ENCODE measurements at places on chromosomes 5 and 9.

- DNase-seq: no peak
Measured at GRCh38 chr5:84478603-84479002, 93.9 kb upstream of the EDIL3 start.

GRCh38 chr5:154690488-154690887 lies 64.7 kb upstream of the LARP1 start:
- no peak for DNase-seq

DNA sequence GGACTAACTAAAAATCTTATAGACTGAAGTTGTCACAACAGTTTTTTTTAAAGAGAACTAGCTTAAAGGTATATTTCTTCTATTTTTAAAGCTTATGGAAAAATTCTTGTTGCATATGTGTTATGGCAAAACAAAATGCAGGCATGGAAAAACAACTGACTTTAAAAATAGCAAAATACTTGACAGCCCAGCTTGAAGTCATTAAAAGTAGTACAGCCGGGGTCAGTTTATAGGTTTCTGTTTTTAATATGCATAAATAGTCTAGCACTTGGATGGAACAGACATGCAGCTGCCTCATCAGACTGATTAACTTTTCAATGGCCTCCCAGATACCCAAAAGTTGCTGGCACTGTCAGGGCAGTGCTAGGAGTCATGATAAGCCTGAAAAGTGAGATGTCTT lies 22.3 kb upstream of the ARL15 start:
- DNase-seq: no peak

DNA sequence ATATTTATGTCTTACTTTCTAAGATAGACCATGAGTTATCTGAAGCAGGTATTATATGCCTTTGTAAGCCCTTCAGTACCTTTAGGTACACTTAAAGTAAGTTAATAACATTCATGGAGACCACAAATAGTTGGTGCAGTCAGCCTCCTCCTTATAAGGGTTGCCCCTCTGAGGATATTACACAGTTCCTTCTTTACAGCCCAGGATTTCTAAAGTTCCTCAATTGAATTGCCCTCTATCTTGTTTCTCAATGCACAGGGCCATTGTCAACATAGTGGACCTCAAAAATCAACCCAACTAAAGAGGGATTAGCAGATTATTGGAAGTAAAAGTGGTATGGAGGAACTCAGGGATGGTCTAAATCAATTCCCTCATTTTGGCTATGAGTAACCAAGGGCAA lies 50.3 kb downstream of the HMHB1 start:
- no peak for DNase-seq

GRCh38 chr5:144582066-144582465 lies 411.4 kb downstream of the KCTD16 start:
- DNase-seq: no peak

DNA sequence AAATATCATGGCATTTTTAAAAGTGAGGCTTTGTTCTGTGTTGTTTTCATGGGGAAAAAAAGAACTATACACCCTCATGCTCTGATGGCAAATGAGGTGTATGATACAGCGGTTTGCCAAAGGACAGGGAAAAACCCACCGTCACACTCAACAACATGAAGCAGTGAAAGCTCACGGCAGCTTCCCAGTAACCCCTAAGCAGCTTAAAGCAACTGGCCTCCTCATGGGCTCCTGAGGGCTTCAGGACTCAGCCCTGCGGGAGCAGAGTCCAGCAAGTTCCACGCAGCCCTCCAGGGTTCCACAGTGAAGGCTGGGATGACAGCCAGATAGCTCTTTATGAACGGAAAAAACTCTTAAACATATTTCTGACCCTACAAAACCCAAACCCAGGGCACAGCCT lies 12.9 kb downstream of the BARHL1 start:
- no peak for DNase-seq

DNA sequence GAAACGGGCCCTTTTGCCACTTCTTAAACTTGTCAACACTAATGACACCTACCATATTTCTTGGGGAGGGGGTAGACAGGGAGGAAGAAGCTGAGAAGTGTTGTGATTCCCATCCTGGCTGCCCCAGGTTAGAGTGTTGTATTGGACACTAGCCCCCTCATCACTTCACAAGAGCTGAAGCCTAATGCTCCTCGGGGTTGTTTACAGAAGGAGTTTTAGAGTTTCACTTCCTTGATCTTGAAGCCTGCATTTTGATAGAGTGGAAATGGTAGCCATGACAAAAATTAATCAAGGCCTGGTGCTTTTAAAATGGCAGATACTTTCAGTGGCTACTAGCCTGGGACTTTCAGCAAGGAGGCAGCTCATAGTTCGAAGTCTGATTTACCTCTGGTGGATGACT lies 11.0 kb upstream of the FAM120AOS start:
- DNase-seq: no peak

DNA sequence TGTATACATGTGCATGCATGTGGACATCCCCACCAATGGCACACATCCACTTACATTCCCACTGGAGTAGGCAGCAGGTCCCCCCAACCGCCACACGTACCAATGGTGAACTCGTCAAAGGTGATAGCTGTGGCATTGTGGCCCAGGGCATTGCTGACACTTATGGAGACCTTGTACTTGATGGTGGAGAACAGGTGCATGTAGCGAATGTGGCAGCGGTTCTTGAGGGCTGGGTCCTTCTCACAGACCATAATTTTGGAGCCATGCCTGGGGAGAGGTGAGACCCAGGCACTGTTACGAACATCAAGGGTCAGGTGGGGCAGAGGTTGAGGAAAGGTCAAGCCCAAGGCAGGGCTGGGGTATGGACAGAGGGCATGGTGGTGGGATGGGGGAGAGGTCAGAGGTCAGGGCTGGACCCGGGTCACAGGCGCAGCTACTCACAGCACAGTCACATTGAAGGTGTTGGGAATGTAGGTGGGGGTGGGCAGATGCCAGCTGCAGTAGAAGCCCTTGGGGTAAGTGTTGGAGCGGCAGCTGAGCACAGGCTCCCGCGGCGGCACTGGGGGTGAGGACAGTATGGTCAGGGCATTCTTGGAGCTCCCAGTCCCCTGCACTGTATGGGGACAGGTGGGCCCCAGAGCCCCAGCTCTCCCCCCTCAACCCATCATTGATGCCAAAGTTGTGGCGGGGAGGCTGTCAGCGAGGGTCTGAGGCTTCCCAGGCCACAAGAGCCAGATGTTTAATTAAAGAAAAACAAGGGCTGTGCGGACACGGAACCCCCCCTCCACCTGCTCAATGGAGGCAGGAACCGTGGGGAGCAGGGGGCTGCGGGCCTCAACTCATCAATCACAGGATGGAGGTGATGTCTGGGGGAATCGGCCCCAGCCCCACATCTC lies 31.9 kb downstream of the CNTFR start:
- no peak for DNase-seq

- DNase-seq: no peak
Measured at GRCh38 chr9:68476847-68477246, 63.8 kb downstream of the TMEM252 start.

DNA sequence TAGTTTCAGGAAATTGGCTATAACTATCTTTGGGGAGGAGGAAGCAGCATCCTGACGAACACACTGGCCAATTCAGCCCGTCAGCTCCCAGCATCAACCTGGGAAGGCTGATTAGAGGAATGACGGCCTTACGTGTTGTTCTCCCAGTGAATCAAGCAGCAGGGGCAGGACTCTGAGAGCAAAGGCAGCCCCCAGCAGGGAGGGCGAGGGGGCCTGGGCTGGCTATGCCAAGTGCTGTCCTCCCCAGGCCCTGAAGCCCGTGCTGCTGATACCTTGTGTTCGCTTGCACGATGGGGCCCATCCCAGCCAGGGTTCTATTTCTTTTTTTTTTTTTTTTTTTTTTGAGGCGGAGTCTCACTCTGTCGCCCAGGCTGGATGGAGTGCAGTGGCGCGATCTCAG lies 254.1 kb downstream of the FSTL4 start:
- DNase-seq: no peak

DNA sequence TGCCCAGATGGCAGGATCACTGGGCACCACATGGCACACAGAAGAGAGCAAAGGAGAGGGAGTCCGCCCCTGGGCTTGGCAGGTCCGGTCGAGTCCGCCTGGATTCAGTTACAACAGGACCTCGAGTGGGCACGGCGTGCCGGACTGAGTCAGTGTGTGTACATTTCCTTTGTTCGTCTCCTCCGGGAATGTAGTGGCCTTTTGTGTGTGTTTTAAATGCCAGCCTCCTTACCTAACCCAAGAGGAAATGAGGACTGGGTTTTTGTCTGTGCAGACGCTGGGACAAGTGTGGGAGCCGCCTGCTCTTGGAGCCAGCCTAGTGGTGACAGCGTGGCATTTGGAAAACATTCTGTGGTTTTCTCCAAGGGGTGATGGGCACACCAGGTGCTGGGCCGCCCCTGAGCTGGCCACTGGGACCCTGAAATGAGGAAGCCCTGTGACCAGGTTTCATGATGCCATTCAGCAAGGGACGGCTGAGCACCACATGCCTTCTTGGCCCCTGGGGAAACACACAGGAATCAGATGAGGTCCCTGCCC lies 9.6 kb downstream of the NEK6 start:
- DNase-seq: no peak

DNA sequence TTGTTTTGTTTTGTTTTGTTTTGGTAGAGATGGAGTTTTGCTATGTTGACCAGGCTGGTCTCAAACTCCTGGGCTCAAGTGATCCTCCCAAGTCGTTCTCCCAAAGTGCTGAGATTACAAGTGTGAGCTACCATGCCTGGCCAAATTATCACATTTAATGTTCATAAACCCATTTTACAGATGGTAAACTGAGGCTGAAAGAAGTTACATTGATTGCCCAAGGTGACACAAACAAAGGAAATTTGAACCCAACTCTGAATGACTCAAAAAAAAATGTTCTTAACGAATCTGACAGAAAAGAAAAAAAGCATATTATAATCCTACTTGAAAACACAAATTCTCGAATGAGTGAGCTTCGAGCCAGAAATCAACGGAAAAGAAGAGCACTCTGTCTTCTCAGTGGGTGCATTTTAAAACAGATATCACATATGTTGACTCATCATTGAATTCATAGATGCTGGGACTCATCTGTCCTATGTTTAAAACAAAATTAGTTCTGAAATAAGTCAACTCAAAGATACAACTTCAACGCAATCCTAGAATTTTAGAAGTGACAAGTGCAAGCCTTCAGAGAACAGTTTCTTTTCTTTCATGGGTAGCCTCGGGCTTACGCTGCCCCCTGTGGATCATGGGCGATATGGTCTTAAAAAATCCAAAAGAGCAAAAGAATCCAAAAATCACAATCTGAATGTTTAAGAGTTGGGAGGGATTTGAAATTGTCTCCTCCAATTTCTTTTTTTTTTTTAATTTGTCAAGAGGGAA lies 28.4 kb downstream of the TIMD4 start:
- DNase-seq: no peak

DNA sequence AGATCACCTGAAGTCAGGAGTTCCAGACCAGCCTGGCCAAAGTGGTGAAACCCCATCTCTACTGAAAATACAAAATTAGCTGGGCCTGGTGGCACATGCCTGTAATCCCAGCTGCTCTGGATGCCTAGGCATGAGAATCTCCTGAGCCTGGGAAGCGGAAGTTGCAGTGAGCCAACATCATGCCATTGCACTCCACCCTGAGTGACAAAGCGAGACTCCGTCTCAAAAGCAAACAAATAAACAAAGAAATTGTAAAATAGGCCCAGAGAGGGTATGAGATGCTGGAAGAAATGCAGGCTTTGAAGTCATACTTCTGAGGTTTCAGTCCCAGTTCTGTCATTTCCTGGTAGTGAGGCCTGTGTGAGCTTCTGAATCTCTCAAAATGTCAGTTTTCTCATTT lies 5.3 kb upstream of the ARHGEF37 start:
- DNase-seq: no peak

DNA sequence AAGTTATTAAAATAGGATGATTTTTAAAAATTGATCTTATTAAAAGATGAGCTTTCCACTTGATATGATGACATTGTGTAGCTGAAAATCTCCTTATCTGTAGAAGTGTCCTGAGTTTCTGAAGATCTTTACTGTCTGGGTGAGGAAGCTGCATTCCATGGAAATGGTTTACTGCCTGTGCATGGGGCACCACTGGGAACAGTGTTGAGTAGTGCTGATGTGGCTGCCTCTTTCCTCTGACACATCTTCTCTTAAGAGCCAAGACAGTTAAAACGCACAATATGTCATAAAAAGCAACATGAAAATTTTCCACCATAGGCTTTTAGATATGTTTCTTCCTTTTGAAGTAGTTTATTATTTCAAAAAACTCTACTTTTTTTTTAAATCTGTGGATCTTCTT lies 24.6 kb downstream of the SECISBP2 start:
- no peak for DNase-seq

DNA sequence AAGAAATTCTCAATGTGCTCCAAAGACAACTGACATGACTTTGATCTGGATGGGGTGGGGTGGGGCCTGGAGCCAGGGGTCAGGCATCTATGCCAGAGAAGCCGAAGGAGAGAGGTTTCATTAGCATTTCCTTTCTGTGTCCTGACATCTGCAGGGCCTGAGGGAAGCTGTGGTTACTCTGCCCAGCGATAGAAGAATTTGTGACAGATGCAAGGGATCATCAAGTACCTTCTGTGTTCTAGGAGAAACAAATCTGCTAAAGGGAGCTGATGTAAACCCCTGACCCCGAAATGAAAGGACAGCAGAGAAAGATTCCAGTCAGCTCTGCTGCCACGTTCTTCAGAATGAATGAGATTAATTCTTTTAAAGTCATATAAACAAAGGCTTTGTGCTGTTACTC lies 335.7 kb downstream of the PRELID2 start:
- no peak for DNase-seq

GRCh38 chr9:16001856-16002255 lies 449.0 kb downstream of the CCDC171 start:
- DNase-seq: no peak

DNA sequence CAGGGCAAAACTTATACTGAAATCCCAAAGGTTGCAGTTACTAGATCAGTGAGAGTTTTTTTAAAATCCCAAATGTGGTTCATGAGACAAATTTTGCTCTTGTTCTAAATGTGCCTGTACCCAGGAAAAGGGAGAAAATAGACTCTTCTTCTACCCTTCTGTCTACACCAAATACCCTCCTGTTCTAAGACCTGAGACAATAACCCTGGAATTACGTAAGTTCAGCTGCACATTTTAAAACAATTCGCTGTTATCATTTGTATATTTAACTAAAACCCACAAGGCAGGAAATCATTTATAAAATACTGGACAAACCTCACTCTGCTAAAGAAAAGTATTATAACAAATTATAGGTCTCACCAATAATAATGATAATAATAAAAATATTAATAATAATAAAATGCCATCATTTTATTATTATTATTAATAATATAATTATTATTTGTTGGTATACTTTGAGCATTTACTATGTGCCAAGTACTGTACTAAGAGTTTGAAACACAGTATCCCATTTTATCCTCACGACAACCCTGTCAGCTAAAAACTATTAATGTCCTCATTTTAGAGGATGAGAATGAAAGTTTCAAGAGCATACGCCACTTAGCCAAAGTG lies 49.8 kb upstream of the AFAP1L1 start:
- no peak for DNase-seq

Data from esophagus squamous epithelium (tissue), 5 donors.